ENCODE measurements at places on chromosomes 5 and 9.

GRCh38 chr5:173989432-173990082 lies 587 bp downstream of the C5orf47 start:
- no peak for DNase-seq

- DNase-seq, result no peak
These were observed 51.8 kb upstream of the APC start for GRCh38 chr5:112685931-112686330.

- DNase-seq, result no peak
These were observed 150.9 kb downstream of the ADGRV1 start for GRCh38 chr5:90709323-90710155.

DNA sequence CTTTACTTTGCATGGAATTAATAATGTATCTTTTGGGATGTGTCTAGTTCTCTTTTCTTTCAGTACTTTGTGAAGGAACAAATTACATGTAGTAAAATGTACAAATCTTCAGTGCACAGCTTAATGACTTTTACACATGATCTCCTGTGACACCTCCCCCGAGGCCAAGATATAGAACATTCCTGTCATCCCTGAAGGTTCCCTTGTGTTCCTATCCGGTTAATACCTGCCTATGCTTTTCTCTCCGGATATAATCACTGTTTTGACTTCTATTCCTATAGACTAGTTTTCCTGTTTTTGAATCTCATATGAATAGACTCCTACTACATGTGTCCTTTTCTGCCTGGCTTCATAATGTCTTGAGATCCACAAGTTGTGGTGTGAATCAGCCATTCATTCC lies 21.5 kb downstream of the STC2 start:
- DNase-seq, result no peak

- DNase-seq, result no peak
These were observed 15.0 kb upstream of the RAPGEF1 start for GRCh38 chr9:131754846-131755245.

GRCh38 chr5:16902846-16903245 lies 33.2 kb downstream of the MYO10 start:
- DNase-seq, result no peak

- DNase-seq, result no peak
These were observed 97.2 kb upstream of the SARDH start for GRCh38 chr9:133835262-133835901.

GRCh38 chr9:96067600-96067999 lies 192.1 kb downstream of the ERCC6L2 start:
- no peak for DNase-seq

DNA sequence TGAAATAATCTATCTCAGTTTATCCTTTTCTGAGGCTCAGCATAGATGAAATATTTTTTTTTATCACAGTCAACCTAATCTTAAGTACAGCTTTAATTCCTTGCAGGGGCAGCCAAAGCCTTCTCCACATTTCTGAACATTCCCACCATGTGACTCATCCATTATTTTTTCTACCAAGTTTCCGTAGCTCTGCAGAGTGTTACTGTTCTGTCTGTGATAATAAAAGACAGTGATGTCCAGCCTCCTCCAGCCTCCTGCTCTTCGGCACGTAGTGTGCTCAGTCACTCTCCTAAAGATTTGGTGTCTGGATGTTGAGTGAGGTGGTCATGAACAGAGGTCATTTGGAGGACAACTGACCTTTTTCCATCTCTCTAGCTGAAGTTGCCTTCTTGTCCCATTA lies 338.1 kb upstream of the ADAMTS16 start:
- no peak for DNase-seq

DNA sequence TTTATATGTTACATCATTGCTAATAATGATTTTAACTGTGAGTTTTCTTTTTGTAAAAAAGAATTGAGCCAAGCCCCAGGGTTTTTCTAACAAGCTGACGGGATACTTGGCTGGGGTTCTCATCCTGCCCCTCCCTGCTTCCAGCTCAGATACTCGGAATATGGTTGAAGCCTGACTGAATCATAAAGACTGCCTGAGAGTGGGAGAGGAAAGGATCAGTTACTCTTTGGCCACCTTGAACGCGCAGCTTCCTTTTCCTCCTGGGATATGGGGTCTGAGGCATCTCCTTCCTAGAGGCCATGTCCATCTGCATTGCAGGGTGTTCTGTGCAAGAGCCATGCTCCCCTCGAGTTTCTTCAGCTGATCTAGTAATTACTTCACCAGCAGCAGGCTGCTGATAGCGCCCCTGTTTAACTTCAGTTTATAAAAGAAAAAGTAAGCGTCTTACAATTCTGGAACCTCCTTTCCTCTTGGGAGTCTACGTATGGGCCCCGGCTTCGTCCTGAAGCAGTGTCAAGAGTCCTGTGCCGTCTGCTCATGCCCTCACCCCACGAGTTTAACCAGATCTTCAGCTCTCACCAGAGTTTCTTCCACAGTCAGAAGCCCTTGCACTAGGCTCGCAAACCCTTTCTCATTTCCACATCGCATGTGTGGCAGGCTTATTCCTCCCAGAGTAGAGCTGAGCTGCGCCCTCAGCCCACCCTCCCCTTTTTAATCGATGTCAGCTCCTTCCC lies 130.0 kb downstream of the MVB12B start:
- DNase-seq, result no peak

GRCh38 chr5:95153511-95153910 lies 131.4 kb downstream of the MCTP1 start:
- DNase-seq, result no peak

- no peak for DNase-seq
These were observed 7.3 kb upstream of the BARHL1 start for GRCh38 chr9:132575005-132575609.

GRCh38 chr5:16508730-16509531 lies 43.3 kb upstream of the ZNF622 start:
- no peak for DNase-seq

DNA sequence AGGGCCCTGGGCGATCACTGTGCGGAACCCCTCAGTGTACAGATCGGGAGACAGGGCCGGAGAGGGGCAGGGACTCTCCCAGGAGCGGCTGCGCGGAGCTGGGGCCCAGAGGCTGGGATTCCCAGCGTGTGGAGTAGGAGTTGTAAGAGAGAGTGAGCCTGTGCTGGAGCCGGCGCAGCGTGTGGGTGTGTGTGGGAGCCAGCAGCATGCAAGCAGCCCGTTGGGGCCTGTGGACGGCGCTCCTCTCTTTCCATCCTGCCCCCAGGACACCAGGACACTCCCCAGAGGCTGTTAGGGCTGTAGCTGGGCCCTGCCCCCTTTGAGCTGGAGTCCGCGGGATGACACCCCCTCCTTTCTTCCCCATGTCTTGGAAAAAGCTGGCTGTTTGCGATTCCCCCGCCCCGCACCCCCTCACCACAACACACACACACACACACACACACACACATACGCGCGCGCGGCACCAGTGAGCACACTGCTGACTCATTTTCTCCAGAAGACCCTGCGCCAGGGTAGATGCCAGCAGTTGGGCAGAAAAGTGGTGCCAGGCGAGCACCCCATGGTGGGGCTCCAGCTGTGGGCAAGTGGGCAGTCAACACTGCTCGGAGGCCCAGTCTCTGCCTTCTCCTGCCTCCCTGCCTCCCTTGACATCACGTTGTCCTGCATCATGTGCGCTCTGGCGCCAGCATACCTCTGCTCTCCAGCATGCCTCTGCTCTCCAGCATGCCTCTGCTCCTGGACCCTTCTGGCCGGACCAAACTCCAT lies 1.5 kb downstream of the COL27A1 start:
- DNase-seq, result no peak

DNA sequence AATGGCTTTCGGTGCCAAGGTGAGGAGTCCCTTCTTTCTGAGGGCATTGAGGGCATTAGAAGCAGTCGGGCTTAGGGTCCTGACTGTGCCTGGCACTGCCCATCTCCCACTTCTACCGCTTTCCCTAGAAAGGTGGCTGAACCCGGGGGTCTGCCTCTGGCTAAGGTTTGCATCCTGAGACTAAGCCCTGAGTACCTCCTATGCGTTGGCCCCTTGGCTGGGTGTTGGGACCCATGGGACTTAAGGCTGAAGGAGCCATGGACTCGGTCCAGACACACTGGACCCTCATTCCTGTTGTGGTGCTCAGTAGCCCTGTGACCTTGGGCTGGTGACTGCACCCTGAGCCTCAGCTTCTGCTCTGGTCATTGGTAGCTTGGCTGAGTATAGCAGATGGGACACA lies 23.9 kb downstream of the DAB2IP start:
- no peak for DNase-seq

DNA sequence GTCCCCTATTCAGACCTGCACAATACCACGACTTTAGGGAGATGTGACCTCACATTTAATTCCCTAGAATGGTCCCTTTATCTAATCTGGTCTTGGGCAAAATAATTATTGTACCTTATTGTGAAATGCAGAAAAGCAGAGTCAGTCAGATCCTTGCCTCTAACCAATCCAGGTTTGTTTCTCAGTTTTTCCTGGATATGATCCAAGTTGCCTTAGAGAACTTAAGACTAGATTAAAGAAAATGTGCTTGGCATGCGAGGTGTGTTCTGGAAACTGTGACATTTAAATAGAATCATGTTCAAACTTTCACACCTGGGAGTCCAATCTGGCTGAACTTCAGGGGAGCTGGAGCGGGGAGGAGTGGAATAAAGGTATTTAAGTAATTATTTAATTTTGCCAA lies 696.2 kb downstream of the DNAH5 start:
- DNase-seq, result no peak

- no peak for DNase-seq
These were observed 64.7 kb downstream of the ERMP1 start for GRCh38 chr9:5767968-5768932.

DNA sequence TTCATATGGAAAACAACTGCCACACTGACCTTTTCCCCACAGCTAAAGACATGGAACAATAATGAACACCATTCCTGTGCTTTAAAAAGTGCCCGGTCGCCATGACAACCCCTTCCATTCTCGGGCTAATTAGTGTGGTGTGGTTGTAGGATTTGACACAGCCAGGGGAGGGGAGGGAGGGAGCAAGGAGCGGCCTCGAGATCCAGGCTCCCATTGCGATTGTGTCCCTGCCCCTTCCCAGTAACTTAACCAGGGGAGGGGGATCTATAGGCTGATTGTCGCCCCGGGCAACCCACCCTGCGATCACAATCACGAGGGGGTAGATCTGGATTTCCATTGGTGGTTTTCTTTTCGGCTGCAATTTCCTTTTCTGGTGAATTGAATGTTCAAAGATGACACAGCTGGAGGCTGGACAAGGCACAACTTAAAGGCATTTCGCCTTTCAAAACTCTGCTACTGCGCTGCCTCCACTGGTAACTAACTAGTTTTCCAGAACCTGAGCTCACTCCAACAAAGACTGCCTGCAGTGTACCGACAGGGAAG lies 96.7 kb upstream of the RETREG1 start:
- DNase-seq, result no peak

DNA sequence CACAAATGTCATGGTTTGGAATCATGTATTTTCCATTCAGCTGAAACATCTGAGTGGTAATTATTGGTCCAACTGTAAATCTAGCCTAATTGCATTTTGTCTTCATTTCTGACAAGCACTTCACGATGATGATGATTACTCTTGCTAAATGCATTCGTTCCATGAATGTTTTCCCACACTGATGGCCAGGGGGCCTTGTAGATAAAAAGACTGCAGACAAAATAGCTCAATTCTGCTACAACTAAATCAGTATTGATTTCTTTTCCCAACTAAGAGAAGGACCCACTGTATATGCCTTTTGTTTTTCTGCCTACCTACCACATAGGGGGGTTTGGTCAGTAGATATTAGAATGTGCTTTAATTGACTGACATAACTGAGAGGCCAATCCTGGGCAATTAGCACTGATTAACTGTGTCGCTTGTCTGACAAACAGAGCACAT lies 1351.3 kb upstream of the NUDT12 start:
- no peak for DNase-seq

DNA sequence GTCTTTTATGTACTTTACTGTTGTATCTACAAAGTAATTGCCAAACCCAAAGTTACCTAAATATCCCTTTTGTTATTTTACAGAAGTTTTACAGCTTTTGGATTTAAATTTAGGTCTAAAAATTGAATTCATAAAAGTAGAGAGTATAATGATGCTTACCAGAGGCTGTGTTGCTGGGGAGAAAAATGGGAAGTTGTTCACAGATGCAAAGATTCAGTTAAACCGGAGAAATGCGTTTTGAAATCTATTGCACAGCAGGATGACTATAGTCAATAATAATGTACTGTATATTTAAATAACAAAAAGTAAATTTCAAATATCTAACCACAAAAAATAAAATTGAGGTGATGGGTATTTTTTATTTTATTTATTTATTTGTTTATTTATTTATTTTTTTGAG lies 2.6 kb upstream of the ANKRD18A start:
- DNase-seq, result no peak

- DNase-seq, result no peak
These were observed 5.3 kb upstream of the DNAJA1 start for GRCh38 chr9:33019797-33020196.

- DNase-seq, result no peak
These were observed 152.8 kb upstream of the PAPPA start for GRCh38 chr9:116000748-116001329.

DNA sequence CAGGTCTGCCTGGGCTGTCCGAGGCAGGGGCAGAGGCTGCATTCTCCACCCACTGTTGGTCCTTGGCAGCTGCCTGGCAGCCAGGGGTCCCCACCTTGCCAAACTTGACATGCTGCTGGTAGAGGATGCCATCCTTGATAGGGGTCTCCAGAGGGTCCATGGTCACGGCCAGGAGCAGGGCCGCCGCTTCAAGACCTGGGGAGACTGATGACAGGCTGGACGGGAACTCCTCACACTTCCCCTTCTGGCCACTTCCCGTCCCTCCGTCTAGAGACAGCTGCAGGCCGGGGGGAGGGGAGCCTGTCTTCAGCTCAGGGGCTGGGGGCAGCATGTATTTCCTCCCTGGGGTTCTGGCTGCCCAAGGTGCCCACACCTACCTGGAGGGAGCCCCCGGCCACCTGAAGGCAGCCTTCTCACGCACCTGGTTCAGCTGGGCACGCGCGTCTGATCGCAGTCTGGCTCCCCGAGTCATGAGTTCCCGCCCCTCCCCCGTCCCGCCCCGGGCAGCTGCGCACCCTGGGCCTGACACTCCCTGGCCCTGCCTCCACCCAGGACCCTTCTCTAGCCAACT lies at the start of gene DOK3:
Gene DOK3 (minus strand): TSS at position 446 of the 571 bp plus-strand sequence. CDS start 286 bp downstream, at position 160.
- no peak for DNase-seq

DNA sequence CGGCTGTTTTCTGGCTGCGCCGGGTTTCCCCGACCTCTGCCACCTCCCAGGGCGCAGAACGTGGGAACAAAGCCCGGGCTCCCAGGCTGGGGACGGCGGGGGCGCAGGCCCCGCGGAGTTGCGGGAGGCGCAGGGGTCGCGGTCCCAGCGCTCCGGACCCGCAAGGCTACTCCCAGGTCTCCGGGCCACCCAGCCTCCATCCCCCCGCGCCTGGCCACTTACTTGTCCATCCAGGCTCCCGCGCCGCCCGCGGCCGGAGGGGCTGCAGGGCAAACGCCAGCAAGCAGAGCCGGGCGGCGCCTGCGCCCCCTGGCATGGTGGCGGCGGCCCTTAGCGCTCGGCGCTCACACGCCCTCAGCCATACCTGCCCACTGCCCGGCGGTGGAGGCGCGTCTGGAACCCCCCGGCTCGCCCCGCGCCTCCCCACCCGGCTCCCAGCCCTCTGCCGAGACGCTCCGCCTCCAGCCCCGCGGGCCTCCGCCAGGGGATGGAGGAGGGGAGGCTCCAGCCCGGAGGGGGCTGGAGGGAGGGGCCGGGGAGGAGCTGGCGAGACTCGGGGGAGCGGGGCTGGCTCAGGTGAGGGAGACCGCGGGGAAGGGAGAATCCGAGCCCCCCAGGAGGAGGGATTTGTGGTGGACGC lies at the start of gene ADAM19:
Gene ADAM19 (minus strand): TSS at position 395 of the 640 bp plus-strand sequence. CDS start 79 bp downstream, at position 316.
- no peak for DNase-seq

- no peak for DNase-seq
These were observed 1962.9 kb upstream of the CDH6 start for GRCh38 chr5:29230591-29230990.
